Mesothelial cell of epicardium (in vitro differentiated cells): ENCODE measurements at places on chromosomes 6 and 20. TPM values are rescaled to one million over a fixed set of nuclear protein-coding genes. Genes with fewer than 3 reads are reported as not detected.

The OR12D2 gene
- total RNA-seq = not detected in 3 replicates

The GLP1R gene
- total RNA-seq = not detected in 3 replicates

The BMP7 gene
- total RNA-seq = 22.2 to 23.8 TPM (median 23.0 TPM) in 3 replicates

The SLC26A8 gene
- 0.27 to 0.38 TPM (median 0.29 TPM) in 3 replicates for total RNA-seq

The HLA-DPA1 gene
- 2.0 to 2.2 TPM (median 2.0 TPM) in 3 replicates for total RNA-seq

The LINC00237 gene
- not detected in 3 replicates for total RNA-seq

The GTF3C6 gene
- 56.6 to 58.8 TPM (median 58.8 TPM) in 3 replicates for total RNA-seq

GRCh38 chr6:158211273-158212055, 43.3 kb downstream of the GTF2H5 start:
- H3K4me3 ChIP-seq = no peak overlapping the region
- DNase-seq = no peak
- no peaks in the 10 kb centered on the region for H3K27me3 ChIP-seq

GRCh38 chr6:130560231-130560630, 194.4 kb downstream of the TMEM200A start:
- peaks cover 46% of the 10 kb centered on the region for H3K4me1 ChIP-seq
- H3K27ac ChIP-seq = no peak overlapping the region
- H3K27me3 ChIP-seq = no peaks in the 10 kb centered on the region
- H3K36me3 ChIP-seq = no peaks in the 10 kb centered on the region
- no peak overlapping the region for H3K4me3 ChIP-seq
- no peak for DNase-seq

- DNase-seq = no peak
- H3K27ac ChIP-seq = no peak overlapping the region
- no peak overlapping the region for H3K4me3 ChIP-seq
- H3K36me3 ChIP-seq = no peaks in the 10 kb centered on the region
Observed at GRCh38 chr6:1079525-1079924, 232.4 kb upstream of the FOXQ1 start.

DNA sequence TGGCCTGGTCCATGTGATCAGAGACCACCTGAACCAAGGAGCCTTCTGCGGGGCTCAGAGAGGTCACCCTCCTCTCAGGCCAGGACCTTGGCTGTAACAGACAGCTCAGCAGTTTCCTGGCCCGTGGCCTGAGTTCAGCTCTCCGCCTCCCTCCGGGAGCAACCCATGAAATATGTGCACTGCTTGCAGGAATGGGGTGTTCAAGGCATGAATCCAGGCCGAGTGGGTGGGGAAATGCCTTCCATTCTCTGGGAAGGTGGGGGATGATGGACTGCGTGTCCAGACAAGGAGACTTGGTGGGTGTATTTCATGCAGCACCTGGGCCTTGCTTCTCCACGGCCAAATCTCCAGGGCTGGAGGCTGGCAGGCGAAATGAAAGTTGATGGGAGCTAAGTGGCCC, 46.0 kb downstream of the SIRPA start:
- H3K27me3 ChIP-seq = peaks cover 26% of the 10 kb centered on the region
- DNase-seq = no peak
- H3K36me3 ChIP-seq = no peaks in the 10 kb centered on the region

DNA sequence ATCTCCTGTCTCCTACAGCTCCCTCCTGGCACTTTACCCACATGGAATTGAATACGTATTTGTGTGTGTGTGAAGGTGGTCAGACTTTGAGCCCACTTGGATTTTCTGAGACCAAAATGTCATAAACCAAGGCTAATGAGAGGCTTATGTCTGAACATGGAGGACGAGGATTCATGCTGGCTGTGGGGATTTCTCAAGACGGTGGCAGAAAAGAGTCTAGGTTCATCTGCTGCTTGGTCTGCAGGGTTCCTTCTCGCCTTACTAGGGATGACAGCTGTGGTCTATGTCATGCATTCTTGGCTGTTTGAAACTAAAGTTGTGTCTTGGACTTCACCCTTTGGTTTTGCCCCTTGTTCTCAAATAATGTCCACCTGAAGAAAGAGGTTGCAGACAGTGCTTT, 58.6 kb downstream of the FAM120B start:
- H3K36me3 ChIP-seq = peaks cover 28% of the 10 kb centered on the region
- DNase-seq = no peak
- H3K4me3 ChIP-seq = no peak overlapping the region
- no peaks in the 10 kb centered on the region for H3K27me3 ChIP-seq
- no peak overlapping the region for H3K27ac ChIP-seq

- no peaks in the 10 kb centered on the region for H3K27me3 ChIP-seq
- DNase-seq = no peak
- no peaks in the 10 kb centered on the region for H3K36me3 ChIP-seq
- H3K27ac ChIP-seq = peak overlapping the region; percentile 65
Observed at GRCh38 chr20:62433658-62434497, 6.5 kb upstream of the RBBP8NL start.

- no peak for DNase-seq
- peaks cover 9% of the 10 kb centered on the region for H3K4me1 ChIP-seq
- peak overlapping the region; percentile 100 for H3K27ac ChIP-seq
- peak overlapping the region; percentile 99 for H3K4me3 ChIP-seq
- H3K36me3 ChIP-seq = peaks cover 4% of the 10 kb centered on the region
Observed at GRCh38 chr6:28897369-28897745, 26.4 kb downstream of the TRIM27 start.

- H3K36me3 ChIP-seq = peaks cover 22% of the 10 kb centered on the region
- H3K27ac ChIP-seq = no peak overlapping the region
- DNase-seq = no peak
- no peaks in the 10 kb centered on the region for H3K4me1 ChIP-seq
- H3K27me3 ChIP-seq = no peaks in the 10 kb centered on the region
Observed at GRCh38 chr6:144753023-144753705, 468.0 kb downstream of the UTRN start.

DNA sequence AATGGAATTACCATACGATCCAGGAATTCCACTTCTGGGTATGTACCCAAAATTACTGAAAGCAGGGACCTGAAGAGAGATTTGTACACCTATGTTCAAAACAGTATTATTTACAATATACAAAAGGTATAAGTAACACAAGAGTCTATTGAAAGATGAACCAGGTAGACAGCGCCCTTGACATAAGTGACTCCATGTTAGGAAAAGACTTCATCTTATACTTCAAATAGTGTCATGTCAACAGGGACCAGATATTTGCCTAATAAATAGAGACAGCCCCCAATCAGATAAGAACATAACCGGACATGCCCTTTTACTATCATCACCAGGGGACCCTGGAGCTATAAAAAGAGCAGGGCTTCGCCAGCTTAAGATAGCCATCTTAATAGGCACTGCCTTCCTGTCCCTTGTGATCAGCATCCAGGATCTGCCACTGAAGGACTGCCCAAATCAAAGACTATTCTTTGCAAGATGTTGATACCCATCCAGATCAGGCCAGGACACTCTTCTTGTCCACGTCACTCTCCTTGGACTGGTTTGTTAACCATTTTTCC, 309.0 kb upstream of the SULF2 start:
- no peak overlapping the region for H3K27ac ChIP-seq
- no peak for DNase-seq
- peaks cover 5% of the 10 kb centered on the region for H3K27me3 ChIP-seq
- H3K4me1 ChIP-seq = peaks cover 2% of the 10 kb centered on the region

DNA sequence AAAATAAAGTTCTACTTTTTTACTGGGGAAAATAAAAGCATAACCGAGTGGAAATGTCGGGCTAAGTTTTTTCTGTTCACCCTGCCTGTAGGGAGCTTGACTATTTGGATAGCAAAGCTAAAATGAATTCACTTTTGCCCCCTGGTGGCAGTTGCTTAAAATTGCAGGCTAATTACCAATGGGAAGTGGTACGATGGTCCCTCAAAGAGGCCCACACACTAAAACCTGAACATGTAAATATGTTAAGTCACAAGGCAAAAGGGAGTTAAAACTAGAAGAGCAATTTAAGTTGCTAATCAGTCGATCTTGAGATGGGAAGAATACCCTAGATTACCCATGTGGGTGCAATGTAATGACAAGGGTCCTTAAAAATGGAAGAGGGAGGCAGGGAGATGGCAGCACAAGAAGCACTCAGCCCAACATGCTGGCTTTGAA, 916 bp upstream of the SUN5 start:
- H3K4me1 ChIP-seq = no peaks in the 10 kb centered on the region
- no peaks in the 10 kb centered on the region for H3K36me3 ChIP-seq
- DNase-seq = no peak
- no peak overlapping the region for H3K4me3 ChIP-seq
- H3K27ac ChIP-seq = no peak overlapping the region
